AG04450 (cell line): ENCODE measurements at places on chromosomes 4 and X. TPM values are rescaled to one million over a fixed set of nuclear protein-coding genes. Genes with fewer than 3 reads are reported as not detected.

The MAGEA11 gene
- not detected in 2 replicates for polyA plus RNA-seq

The ZNF157 gene
- 0.07 and 0.10 TPM in 2 replicates for polyA plus RNA-seq

The BMX gene
- not detected in 2 replicates for polyA plus RNA-seq

The TBX22 gene
- polyA plus RNA-seq = not detected in 2 replicates

The SHISA3 gene
- 0.78 and 1.3 TPM in 2 replicates for polyA plus RNA-seq

The CENPI gene
- polyA plus RNA-seq = 3.7 and 5.0 TPM in 2 replicates

The CXorf49 gene
- not detected in 2 replicates for polyA plus RNA-seq

DNA sequence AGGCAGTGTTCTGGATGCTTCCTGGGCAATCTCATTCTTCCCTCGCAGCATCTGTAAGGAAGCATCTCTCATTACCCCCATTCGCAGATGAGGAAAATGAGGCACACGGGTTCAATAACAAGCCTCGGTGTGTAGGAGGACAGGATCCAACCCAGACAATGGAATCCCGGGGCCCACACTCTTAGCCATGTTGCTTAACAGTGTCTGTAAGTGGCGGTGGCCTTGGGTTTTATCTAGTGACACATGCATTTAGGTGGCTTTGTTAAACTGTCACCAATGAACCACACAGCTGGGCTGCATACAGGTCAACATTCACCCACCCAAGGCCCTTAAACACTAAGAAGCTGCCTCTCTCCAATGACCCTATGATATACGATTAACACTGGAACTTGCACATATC is 22.6 kb downstream of the RELL1 start:
- DNase-seq = no peak

GRCh38 chrX:11886745-11887144 is 128.7 kb downstream of the MSL3 start:
- DNase-seq = no peak

GRCh38 chr4:36142504-36142903 is 101.8 kb downstream of the ARAP2 start:
- DNase-seq = no peak

- DNase-seq = no peak
Observed at GRCh38 chr4:126560794-126561193, 1072.0 kb upstream of the INTU start.

GRCh38 chr4:134345244-134345643 is 143.7 kb upstream of the PABPC4L start:
- DNase-seq = no peak

DNA sequence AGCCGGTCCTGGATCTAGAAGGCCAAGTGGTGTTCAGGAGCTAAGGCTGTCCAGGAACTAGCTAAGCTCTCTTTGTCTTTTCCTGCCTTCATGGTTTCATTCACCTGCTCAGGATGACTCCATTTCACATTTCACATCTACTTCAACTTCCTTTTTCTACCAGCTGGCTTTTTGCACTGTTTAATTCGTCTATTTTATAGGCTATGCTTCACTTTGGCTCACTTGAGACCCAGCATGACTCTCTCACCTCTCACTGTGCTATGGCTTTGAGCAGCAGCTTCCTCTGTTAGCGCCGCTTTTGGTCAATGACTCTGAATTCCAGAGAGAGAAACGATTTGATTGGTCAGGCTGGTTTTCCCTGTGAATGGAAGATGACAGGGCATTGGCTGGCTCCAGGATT is 213.5 kb upstream of the CLNK start:
- DNase-seq = no peak

DNA sequence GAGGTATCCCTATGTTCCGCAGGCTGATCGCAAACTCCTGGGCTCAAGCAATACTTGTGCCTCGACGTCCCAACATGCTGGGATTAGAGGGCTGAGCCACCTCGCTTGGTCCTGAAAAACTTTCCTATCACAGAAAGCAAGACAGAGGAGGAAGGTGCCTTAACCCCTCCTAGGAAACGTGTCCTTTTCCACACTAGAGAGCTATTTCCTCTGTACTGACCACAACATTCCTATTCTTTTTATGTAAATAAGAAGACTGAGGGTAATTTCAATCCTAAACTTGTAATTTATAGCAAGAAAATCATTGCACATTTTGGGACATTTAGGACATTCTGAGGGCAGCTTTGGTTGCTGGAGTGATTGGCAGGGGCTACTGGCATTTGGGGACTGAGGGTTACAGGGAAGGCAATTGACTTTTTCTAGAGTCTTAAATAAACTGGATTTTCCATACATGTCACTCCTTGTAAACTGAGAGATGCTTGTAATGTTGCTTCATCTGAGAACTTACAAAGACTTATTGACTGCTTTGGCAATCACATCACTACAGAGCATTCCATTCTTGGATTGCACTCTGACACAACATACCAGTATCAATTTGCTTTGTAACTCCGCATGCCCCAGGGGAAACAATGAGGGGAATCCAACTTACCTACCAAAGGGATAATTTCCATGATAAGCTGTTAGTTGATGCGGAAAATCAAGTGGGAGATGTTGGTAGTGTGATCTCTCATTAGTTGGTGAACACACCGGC is 15.6 kb downstream of the XAGE3 start:
- peak; percentile 0 for DNase-seq

DNA sequence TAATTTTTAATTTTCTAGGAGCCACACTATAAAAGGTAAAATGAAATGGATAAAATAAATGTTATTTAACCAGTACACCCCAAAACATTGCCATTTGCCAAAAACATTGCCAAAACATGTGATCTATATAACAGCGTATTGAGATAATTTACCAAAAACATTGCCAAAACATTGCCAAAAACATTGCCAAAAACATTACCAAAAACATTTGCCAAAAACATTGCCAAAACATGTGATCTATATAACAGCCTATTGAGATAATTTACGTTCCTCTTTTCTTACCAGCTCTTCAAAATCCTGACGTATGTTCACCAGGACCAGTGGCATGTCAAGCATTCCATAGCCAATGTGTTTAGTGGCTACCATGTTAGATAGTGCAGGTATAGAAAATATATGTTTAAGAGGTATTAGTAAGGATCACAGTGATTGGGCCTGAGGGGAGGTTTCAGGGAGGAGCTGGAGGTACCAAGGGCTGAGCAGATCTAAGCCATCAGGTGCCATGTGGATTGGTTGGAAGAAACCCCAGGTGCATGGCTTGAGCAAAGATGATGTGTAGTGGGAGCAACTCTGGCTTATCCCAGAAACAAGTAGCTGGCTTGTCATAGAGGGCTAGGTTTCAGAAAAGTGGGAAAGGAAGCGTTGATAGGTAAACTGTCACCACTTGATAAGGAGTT is 42.6 kb downstream of the RAPGEF2 start:
- no peak for DNase-seq

DNA sequence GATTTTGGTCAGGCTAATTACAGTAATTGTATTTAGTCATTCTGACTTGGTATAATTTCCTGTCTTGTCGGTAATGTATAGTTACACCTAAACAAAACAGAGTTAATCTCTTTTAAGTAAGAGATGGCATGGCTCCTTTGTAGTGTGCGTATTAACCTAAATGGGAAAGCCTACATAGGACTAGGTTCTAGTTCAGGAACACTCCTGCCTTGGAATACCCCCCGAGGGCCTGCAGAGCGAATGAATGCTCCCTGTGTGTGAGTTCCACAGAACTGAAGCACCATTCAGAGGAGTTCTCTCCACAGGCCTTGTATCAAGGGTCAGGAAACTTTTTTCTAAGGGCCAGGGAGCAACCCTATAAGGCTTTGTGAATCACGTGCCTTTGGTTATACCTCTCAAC is 44.9 kb upstream of the STIM2 start:
- DNase-seq = no peak

DNA sequence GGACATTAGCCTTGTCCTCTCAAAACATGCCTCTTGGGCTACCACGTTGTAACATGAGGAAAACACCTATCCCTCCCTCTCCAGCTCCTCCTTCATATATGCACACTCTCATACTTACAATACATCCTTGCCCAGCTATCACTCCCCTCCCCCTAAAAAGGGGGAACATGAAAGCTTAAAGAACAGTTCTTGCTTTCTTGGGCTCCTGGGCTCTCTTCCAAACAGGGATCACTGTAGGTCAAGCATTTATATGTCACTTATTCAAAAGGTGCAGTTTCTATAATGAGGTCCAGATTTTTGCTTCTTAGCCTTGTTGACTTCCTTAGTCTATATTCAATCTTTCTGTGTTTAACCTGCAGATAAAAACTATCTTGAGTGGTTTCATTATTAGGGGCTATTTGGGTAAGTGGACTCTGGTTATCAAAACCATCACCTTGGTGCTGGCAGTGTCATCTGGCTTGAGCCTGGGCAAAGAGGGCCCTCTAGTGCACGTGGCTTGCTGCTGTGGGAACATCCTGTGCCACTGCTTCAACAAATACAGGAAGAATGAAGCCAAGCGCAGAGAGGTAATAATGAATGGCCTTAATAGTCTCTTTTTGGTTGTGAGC is 119.4 kb downstream of the AKAP4 start:
- no peak for DNase-seq

- DNase-seq = no peak
Observed at GRCh38 chr4:77852892-77853495, 9.6 kb upstream of the MRPL1 start.

GRCh38 chr4:39442998-39443397 is 15.7 kb downstream of the RPL9 start:
- DNase-seq = no peak

GRCh38 chr4:150322646-150323045 is 244.4 kb downstream of the DCLK2 start:
- DNase-seq = no peak

DNA sequence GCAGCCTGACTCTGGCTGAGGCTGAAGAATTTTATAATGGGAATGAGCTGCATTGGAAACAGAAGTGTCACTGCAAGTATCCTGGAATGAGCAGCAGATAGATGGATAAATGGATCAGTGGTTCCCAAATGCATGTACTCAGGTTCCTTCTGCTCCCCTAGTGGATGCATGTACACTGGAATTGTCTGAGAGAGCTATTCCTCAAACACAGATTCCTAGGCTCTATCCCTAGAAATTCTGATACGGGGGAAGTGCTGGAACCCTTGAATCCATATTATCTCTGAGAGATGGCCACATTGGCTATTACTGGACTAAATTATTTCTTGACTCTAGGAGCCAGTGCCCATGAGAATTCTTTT is 64.8 kb downstream of the TMEM131L start:
- DNase-seq = no peak

DNA sequence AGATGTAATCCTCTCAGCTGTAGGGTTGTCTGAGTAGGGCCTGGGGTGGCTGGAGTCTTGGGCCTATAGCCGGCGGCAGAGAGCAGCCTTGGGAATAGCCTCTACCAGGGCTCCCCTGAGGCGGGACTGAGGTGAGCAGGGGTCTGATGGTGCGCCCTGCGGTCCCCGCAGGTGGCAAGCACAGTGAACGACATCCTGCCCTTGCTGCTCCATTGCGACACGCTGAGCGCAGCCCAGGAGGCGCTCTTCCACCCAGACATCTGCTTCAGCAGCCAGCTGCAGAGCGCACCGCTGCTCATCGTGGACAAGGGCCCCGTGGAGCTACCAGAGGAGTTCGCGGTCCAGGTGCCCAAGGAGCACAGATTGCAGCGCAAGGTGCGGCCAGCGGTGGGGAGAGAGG is 317.0 kb downstream of the ADGRL3 start:
- no peak for DNase-seq

DNA sequence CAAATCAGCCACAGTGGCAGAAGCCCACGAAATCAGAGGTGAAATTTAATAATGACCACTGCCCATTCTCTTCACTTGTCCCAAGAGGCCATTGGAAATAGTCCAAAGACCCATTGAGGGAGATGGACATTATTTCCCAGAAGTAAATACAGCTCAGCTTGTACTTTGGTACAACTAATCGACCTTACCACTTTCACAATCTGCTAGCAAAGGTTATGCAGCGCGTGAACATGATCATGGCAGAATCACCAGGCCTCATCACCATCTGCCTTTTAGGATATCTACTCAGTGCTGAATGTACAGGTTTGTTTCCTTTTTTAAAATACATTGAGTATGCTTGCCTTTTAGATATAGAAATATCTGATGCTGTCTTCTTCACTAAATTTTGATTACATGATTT is at the start of gene F9:
F9 (plus strand) TSS at position 190 of the 400 bp plus-strand sequence; CDS start at position 216, 26 bp downstream.
- no peak for DNase-seq

GRCh38 chr4:170413951-170414350 is 324.2 kb upstream of the AADAT start:
- no peak for DNase-seq
